Activated T-cell treated with anti-CD3 and anti-CD28 coated beads for 24 hours (primary cell): ENCODE measurements at places on chromosomes 3 and 15.

DNA sequence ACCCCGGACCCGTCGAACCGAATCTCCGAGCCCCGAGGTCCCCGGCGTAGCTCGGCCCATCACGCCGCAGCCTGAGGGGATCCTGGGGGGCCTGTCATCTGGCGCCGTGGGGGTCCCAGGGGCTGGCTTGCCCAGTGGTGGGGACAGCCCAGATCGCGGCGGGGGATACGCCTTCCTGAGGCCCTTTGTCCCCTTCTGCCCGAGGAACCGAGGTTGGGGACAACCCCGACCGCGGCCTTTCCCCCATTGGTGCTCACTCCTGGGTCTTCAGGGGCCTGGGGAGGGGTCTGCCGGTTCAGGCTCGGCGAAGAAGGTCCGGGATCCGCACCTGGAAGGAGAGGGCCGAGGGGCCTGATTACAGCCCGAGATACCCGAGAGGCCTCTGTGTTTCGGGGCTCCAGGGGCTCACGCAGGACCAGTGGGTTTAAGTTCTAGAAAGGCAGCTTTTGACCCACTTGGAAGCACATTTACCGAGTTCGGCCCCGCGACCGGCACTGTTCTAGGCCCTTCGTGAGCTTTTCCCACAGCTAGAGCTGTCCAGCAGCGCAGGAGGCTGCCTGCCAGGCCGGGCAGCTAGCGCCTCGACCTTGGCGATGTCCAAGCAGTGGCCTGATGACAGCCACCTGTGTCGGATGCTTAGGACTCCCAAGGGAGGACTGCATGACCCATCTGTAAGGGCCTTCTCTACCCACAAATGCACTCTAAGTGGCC lies 504 bp downstream of the ABHD2 start:
- DNase-seq: no peak

DNA sequence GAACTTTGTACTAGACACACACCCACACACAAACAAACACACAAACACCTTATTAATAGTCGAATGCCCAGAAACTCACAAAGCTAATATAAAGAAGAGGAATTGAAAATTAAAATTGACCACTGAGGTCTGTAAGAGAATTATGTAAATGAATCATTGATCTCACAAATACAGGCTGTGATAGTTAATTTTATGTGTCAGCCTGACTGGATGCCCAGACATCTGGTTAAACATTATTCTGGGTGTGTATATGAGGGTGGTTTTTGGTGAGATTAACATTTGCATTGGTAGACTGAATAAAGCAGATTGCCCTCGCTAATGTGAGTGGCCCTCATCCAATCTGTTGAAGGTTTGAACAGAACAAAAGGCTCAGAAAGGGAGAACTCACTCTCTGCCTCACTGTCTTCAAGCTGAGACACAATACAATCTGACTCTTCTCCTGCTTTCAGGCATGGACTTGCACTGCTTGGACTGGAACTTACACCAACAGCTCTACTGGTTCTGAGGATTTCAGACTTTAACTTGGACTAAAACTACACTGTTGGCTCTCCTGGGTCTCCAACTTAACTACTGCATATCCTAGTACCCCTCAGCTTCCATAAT lies 199.4 kb upstream of the TTC14 start:
- no peak for DNase-seq

DNA sequence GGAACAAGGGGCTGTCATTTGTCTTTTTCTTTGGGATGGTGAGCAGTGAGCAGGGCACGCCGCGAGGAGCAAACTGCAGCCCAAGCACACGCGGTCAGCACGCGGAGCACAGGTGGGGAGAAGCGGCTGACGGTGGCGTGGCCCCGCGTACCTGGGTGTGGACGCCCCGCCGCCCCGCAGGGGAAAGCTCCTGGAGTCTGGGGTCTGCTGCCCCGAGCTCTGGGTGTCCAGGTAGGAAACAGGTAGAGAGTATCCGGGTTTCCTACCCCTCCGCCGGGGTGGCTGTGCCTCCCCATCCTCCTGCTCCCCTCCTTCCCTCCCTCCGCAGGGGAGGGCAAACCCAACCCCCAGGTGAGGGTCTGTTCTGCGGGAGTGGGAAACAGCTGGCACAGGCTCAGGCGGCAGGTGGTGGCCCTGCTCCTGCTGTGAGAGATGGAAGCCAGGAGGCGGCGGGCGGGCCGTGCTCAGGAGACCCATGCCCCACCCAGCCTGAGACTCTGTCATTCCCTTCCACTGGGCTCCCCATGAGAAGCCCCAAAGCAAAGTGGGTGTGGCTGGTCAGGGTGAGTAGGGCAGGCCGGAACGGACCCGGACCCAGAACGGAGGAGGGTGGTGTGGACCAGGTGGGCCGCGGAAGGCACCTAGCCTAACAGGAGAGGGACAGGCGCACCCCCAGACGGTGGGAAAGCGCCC lies 56.9 kb upstream of the CGNL1 start:
- no peak for DNase-seq

- DNase-seq: no peak
Observed at GRCh38 chr3:133412183-133413132, 12.6 kb downstream of the BFSP2 start.

DNA sequence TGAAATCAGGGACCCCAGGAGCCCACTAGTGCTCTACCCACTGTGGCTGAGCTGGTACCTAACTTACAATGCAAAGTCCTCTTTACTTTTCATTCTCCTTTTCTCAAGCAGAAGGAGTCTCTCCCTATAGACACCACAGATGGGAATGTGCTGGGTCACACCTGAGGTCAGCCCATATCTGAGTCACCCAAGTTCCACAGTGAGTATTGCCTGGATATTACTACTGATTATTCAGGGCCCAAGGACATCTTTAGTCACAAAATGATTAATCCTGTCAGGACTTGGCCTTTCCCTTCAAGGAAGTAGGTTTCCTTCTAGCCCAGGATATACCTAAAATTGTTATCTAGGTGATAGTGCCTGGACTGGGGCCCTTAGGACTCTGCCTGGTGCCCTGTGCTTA lies 1305.2 kb downstream of the SI start:
- DNase-seq: no peak

- no peak for DNase-seq
Observed at GRCh38 chr3:175266478-175266877, 407.3 kb downstream of the NAALADL2 start.

- DNase-seq: no peak
Observed at GRCh38 chr3:27616031-27616430, 106.1 kb downstream of the EOMES start.

DNA sequence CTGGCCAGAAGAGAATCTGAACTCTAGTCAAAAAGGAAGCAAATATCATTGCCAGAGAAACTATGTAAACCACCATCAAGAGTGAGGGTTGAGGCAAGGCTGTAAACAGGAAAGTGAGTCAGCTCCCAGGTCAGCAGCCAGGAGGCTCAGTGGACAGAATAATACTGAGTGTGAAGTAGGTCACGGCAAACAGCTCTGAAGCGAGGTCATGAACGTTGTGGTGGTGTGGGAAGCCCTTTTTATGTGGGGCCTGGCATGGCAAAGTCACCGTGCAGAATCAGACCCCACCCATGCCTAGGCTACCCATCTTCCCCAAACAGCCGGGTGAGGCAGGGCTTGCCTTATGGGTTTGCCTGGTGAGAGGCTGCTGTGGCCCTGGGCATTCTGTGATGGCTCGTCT lies 43.9 kb downstream of the THBS1 start:
- peak; percentile 28 for DNase-seq

- DNase-seq: no peak
Observed at GRCh38 chr3:158103887-158104327, 2.3 kb downstream of the SHOX2 start.

DNA sequence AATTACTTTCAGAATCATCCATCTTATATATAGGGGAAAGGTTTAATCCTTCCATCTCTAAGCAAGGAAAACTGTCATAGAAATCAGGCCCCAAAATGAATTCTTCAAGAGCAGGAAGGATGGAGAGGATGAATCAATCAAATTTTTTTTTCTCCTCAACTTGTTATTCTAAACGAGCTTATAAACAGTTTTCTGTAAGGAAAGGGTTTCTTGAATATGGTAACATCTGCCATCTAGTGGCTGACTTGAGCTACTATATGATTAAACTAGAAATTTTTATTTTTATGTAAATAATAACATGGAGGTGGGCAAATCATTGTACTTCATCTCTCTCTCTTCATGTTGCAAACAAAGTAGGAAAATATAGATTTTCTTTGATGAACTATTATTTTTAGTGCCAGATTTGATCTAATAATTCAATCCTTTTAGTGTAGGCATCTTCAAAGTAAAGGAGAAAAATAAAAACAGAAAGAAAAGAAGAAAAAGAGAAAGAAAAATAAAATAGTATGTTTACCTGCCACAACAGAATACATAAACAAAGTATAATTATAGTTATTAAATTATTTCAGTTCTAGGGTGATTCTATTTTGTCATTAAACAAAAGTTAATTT lies 146.6 kb downstream of the SERPINI1 start:
- DNase-seq: no peak

- DNase-seq: no peak
Observed at GRCh38 chr3:46122091-46122490, 86.0 kb downstream of the CCR1 start.

GRCh38 chr15:82122746-82123400 lies 77.1 kb upstream of the MEX3B start:
- no peak for DNase-seq

- DNase-seq: peak; percentile 42
Observed at GRCh38 chr3:4976109-4976508, 3.1 kb upstream of the BHLHE40 start.

- DNase-seq: no peak
Observed at GRCh38 chr15:78018445-78018844, 59.1 kb downstream of the TBC1D2B start.

- no peak for DNase-seq
Observed at GRCh38 chr3:74920721-74921350, 306.4 kb upstream of the CNTN3 start.

DNA sequence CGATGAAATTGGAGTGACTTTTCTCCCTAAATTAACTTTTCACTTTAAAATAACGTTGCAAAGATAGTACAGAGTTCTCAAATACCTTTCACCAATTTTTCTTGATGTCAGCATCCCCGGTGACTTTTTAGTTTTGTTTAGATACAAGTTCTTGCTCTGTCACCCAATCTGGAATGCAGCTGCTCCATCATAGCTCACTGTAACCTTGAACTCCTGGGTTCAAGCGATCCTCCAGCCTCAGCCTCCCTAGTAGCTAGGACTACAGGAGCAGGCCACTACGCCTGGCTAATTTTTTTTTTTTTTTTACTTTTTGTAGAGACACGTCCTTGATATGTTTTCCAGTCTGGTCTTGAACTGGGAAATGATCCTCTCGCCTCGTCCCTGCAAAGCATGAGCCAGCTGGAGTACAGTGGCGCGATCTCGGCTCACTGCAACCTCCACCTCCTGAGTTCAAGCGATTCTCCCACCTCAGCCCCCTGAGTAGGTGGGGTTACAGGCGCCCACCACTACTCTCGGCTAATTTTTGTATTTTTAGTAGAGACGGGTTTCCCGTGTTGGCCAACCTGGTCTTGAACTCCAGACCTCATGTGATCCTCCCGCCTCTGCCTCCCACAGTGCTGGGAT lies 747 bp downstream of the NSUN3 start:
- no peak for DNase-seq

GRCh38 chr3:160477750-160478149 lies 28.2 kb upstream of the TRIM59 start:
- no peak for DNase-seq

- DNase-seq: no peak
Observed at GRCh38 chr3:130227540-130227939, 117.9 kb upstream of the COL6A5 start.

DNA sequence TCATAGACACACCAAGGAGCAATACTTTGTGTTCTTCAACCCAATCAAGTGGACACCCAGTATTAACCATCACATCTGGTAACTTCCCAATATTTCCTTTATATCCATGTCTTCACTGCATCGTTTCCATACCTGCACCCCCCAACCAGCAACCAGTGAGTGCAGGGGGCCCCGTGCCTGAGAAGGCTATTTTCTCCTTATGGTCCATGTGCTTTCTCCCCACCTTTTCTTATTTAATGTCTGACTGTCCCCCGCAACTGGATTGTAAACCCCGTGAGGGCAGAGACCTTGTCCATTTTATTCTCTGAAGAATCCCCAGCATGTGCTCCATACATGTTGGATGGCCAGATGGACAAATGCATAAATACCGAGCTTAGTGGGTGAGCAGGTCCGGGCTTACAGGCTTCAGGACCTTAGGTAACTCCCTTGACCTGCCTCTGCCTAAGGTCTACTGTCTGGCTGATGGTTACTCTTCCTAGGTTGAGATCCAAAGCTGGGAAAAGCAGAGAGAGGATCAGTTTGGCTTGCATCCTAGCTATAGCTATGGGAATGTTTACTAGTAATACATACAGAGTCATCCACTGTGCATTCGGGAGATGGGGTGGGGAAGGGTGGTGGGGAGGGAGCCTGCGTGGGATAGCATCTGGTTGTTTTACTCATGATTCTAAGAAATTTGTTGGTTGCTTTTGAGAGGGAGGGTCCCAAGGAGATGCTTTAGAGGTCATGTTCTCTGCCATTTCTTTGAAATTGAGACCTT lies 41.5 kb downstream of the PXYLP1 start:
- DNase-seq: no peak

- no peak for DNase-seq
Observed at GRCh38 chr3:127699416-127700300, 26.9 kb downstream of the ABTB1 start.

GRCh38 chr3:157330206-157330605 lies 106.4 kb upstream of the PTX3 start:
- DNase-seq: no peak

- peak; percentile 47 for DNase-seq
Observed at GRCh38 chr3:28050885-28051284, 190.5 kb upstream of the CMC1 start.

DNA sequence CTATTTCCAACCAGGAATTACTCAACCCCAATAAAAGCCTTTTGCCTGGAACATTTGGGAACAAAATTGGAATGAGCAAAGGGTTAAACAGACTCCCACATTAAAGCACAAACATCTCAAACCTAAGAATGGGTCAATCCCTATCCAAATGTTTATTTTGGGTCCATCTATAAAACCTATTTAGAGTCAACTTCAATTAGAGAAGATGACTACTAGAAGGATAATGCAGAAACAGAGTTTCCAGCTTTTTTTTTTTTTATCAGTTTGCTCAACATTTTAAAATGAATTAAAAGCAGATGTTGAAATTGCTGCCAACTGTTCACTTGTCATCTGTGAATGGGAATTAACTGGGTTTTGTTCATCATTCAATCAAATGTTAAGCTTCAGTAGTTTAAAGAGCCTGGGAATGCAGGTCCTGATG lies 4.1 kb upstream of the TBC1D23 start:
- DNase-seq: no peak

DNA sequence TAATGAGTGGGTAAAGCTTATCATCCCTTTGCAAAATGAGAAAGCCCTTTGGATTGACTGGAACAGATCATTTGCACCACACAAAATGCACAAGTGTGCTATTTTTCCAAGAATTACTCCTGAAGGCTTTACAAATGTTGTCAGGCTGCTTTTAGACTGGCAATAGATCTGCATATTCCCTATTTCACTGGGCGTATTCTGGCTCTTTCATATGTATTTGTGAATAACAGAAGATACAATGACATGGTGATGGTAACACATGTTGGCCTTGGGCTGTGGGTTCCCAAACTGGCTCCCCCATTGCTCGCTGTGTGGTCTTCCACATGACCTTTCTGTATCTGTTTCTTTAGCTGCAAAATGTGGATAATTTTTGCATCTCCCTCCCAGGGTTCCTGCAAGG lies 303.4 kb upstream of the CHRM5 start:
- no peak for DNase-seq

- DNase-seq: no peak
Observed at GRCh38 chr3:126930936-126931600, 51.8 kb upstream of the PLXNA1 start.
